ENCODE measurements at places on chromosomes 6 and 20. TPM values are rescaled to one million over a fixed set of nuclear protein-coding genes. Genes with fewer than 3 reads are reported as not detected.

GRCh38 chr6:132526461-132526860 lies 11.6 kb upstream of the TAAR9 start:
- DNase-seq = no peak

- peak; percentile 95 for DNase-seq
Measured at GRCh38 chr20:47315339-47316056, 41.0 kb downstream of the ZMYND8 start.

- no peak for DNase-seq
Measured at GRCh38 chr6:170221052-170221752, 69.7 kb downstream of the DLL1 start.

DNA sequence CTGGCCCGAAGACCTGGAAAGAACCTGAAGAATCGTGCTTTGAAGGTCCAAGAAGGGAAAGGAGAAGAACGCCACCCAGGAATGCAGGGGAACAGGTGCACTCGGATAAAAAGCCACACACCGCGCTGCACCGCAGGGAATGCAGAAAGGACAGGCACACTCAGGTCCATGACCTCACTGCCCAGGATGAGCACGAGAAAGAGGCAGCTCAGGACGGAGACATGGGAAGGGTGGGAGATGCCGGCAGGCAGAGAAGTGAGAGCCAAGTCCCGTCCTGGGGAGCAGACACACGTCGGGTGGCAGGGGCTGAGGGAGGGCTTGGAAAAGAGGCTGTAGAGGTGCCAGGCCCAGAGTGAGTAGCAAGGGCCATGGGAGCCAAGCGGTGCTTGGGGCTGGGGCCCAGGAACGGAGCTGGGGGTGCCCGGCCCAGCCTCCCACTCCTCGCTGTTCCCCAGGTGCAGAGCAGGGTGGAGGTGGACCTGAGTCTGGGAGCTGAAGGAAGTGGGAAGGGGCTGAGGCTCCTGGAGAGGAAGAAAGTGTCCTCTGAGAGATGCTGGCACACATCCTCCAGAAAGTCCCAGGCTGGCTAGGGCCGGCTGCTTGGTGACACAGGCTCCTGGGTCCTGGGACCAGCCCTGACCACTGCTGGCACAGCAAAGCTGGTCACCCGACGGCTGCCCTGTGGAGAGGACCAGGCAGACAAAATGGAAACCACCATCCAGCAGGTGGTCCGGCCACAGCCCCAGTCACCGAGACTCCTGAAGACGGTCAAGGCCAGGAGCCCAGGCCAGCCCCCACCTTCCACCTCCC lies 91.3 kb downstream of the PSMB1 start:
- no peak for DNase-seq

- DNase-seq = peak; percentile 96
Measured at GRCh38 chr20:23139524-23139923, 53.4 kb upstream of the CD93 start.

GRCh38 chr20:44849703-44850102 lies 35.8 kb upstream of the YWHAB start:
- DNase-seq = no peak

- DNase-seq = peak; percentile 33
Measured at GRCh38 chr20:33415948-33416347, 14.6 kb upstream of the CDK5RAP1 start.

DNA sequence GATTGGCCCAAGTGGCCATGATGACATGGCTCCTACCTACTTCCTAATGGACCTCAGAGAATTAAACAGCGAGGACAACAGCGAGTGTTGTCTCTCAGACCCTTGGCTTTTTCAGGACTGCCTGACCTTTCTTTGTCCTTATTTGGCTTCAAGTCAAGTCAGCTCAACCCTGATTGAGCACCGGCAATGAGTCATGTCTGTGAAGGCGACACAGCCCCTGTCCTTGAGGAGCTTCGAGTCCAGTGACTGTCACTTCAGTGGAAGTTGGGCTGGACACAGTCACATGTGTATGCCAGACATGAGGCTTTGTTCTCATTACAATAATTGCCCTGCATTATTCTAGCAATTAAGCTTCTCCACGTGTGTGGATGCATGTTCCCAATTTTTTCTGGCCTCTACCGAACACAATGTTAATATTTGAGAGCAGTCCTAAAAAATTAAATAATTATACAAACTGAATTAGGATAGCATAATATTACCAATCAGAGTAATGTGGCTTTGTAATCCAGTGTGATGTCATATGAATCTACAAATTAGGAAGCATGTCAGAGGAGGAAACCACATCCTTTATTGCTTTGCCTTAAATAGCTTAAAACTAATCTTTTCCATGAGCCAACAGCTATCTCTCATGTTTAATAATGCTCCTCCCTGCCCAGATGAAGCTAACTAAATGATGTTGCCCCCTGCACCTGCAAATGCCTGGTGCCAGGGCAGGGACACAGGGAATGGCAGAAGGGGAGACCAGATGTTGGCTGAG lies 178.6 kb downstream of the CDH26 start:
- no peak for DNase-seq

- peak; percentile 35 for DNase-seq
Measured at GRCh38 chr6:79946272-79947190, 822 bp downstream of the ELOVL4 start.

DNA sequence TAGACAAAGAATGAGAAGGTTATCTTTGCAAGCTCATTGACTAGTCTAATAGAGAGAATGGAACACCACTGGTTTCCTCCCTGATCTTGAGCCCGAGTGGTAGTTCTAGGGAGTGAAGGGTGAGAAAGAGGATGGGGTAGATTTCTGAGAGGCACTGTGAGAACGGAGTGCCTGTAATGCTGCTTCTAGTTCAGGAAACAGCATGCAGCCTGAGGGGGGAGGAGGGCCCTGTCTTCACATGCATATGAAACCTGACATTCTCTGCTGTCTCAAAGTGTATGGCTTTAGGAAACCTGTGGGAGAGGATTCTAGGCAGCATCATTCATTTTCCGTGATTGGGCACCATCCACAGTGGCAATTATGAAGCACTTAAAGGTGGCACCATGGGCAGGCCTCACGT lies 259.4 kb upstream of the MAN1A1 start:
- no peak for DNase-seq

- DNase-seq = no peak
Measured at GRCh38 chr6:36125575-36125974, 4.7 kb upstream of the MAPK13 start.

GRCh38 chr6:15369838-15370237 lies 124.0 kb downstream of the JARID2 start:
- DNase-seq = no peak

- no peak for DNase-seq
Measured at GRCh38 chr6:112024464-112024863, 29.4 kb upstream of the CCN6 start.

DNA sequence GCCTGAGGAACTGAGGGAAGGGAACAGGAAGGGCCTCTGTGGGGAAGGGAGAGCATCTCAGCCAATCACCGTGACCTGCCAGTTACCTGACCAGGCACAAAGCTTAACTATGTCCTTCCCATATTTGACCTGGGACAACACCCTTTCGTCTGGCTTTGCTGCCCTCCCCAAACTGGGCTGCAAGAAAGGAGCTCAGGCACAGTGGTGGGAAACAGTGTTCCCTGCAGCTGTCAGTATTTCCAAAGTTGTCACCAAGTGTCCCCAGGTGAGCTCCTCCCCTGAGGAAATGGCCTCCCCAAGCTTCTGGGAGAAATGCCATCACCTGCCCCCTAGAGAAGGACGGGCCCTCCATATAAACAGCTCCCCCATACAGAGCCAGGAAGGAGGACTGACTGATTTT lies 17.9 kb downstream of the NCR2 start:
- DNase-seq = no peak

GRCh38 chr6:26500102-26500501 lies at the start of gene BTN1A1:
TSS of gene BTN1A1 (plus strand) at chr6:26500303. CDS start at chr6:26501287, 984 bp downstream.
- no peak for DNase-seq

- no peak for DNase-seq
Measured at GRCh38 chr6:30359276-30359675, 14.3 kb downstream of the RPP21 start.

- no peak for DNase-seq
Measured at GRCh38 chr20:21189761-21190523, 64.1 kb downstream of the KIZ start.

GRCh38 chr20:9368893-9369292 lies 145.5 kb upstream of the LAMP5 start:
- no peak for DNase-seq

- DNase-seq = no peak
Measured at GRCh38 chr6:149458806-149459205, 26.0 kb downstream of the ZC3H12D start.

GRCh38 chr6:34071136-34071883 lies 74.6 kb downstream of the GRM4 start:
- DNase-seq = no peak

Gene KIF6
- total RNA-seq = not detected

Gene RPS6KA2
- 42.6 TPM for total RNA-seq

Gene ZC3H12D
- under 0.01 TPM for total RNA-seq

Gene MICB
- total RNA-seq = 2.9 TPM

Gene IRAK1BP1
- total RNA-seq = 3.2 TPM

Gene NRSN1
- total RNA-seq = not detected

Data from bronchial epithelial cell (primary cell).